ENCODE measurements at places on chromosomes 4 and X. TPM values are rescaled to one million over a fixed set of nuclear protein-coding genes. Genes with fewer than 3 reads are reported as not detected.

DNA sequence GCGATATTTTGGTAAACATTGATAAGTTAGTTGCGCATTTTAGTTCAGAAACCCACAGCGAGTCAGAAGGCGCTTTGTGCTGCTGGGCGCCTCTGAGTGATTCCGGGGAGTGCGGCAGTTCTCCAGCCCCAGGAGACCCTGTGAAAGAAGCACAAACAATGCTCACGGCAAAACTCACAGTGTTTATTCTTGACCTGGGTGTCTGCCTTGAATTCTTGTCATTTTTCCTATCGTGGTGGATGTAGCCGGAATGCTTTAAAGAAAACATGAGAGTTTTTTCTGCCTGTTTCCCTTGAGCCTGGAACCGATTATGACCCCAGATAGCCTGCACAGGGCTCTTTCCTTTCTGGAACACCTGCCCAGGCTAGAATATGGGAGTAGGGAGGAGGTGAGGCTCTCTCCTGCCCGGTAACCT, 6.7 kb downstream of the TBL1X start:
- peak; percentile 68 for DNase-seq

- DNase-seq, result peak; percentile 20
Observed at GRCh38 chr4:7630568-7631287, 196.0 kb upstream of the PSAPL1 start.

- peak; percentile 12 for DNase-seq
Observed at GRCh38 chrX:14352511-14352910, 176.8 kb upstream of the GLRA2 start.

MAGEA2 gene
- total RNA-seq, result not detected

DNA sequence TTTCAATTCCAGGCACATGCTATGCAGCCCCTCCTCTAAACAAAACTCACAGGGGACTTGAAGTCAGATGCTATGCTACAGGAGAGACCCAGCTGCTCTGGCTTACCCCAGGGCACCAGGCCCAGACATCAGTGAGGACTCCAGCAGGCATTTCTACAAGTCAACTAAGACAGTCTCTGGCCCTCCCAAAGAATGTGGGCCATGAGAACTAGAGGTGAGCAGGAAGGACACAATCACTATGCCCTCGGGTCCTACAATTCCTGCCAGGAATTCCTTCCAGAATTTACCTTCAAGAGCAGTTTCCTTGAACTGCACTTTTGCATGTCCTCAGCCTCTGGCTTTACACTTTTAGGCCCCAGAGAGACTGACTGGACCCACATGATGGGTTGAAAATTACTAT, 17.4 kb downstream of the TMEM192 start:
- DNase-seq, result no peak

SLC10A3 gene
- total RNA-seq, result 10.1 TPM

Measured in SJSA1 (cell line).